ENCODE measurements at places on chromosomes 1 and 21. TPM values are rescaled to one million over a fixed set of nuclear protein-coding genes. Genes with fewer than 3 reads are reported as not detected.

DNA sequence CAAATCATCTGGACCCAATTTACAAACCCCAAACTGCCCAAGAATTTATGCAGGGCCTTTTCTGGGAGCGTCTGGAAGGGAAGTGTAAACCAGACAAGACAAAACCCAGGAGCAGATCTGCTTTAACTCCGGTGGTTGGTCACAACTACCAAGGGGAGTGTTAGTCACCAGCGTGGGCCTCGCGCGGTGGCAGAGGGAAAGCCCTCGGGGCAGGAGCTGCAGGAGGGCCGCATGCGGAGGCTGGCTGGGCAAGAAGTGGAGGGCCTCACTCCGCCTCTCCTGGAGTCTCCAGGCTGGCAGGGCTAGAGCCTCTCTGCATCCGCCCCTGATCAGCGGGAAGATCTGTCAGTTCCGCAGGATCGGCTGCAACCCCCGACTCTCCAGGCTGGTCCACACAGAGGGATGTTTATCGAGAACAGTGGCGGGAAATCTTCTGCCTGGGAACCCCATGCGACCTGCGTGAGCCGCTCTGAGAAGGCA lies 2.0 kb downstream of the COL24A1 start:
- no peak for DNase-seq

GRCh38 chr1:169724168-169724567 lies 9.7 kb downstream of the SELE start:
- no peak for DNase-seq

The ESPN gene
- total RNA-seq = 390 TPM

The PHLDA3 gene
- 4.4 TPM for total RNA-seq
